ENCODE measurements at places on chromosomes 6 and 20.
A peak's percentile ranks its signal among the peaks of the same experiment; 100 is the strongest.

- DNase-seq, result no peak
Observed at GRCh38 chr20:48729538-48729937, 98.3 kb downstream of the PREX1 start.

DNA sequence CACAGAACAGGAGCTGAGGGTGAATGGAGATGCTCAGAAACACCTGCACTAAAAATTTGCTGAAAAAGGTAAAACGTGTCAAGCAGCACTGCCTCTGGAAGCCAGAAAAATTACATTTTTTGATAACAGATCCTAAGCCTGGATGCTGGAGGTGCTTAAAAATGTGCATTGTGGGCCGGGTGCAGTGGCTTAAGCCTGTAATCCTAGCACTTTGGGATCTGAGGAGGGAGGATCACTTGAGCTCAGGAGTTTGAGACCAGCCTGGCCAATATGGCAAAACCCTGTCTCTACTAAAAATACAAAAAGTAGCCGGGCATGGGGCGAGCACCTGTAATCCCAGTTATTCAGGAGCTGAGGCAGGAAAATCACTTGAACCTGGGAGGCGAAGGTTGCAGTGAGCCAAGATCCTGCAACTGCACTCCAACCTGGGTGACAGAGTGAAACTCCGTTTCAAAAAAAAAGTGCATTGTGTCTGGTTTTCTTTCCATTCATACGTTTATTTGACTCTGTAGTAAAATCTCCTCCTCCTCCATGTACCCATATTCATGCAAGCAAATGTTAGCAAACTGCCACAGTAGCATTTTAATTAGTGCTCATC is 587 bp upstream of the BTN3A1 start:
- DNase-seq, result no peak

GRCh38 chr6:23418095-23418494 is 707.9 kb upstream of the NRSN1 start:
- no peak for DNase-seq

DNA sequence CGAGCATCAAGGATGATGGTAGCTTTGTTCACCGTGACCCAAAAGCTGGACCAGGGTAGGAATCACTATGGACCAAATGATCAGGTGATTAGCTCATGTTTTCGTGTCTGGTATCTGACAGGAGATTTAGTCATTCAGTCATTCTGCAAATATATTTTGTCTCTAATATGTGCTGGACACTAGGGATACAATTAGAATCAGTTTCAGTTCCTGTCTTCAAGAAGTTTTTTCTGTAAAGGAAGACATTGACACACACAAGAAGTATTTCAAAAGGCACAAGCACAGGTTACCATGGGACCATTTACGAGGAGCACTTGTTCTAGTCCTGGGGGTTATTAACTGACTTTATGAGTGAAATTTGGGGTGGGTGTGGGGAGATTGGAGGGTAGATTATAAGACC is 244.9 kb downstream of the HIVEP2 start:
- DNase-seq, result peak; percentile 15

DNA sequence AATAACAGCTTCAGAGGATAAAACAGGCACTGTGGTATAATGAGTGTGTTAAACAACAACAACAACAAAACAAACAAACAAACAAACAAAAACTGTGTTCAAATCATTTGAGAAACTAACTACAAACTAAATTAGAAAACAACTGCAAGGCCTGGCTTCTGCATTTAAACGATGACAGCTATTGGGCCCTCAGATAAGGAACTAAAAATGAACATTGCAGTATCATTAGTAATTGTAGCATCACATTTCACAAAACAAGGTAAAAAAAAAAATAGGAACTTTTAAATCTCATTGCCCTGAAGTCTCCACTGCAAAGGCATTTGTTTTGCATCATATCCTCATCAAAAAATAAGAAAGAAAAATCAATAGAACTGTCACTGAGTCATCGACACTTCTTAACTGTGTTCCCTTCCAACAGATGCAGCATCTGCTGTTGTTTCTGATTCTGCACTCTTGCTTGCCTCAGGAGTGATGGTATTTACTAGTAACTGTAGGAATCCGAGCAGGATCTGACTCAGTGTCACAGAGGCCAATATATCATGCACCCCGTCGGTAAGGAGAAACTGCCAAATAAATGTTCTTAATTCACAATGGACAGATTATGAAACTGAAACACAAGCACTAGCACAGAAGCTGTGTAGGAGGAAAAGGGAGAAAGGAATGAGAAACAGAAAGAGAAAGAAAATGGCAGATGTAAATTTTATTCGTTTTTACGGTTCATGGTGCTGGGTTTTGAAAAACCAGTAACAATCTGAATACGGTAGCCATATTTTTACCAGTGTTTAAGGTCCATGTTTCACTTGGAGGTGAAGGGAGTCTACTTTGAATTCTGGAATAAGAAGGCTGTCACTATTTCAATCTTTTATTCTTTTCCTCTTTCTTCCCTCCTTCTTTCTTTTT is 365.7 kb upstream of the EPHA7 start:
- no peak for DNase-seq

GRCh38 chr6:149921361-149921760 is 1.6 kb downstream of the RAET1G start:
- DNase-seq, result no peak

- DNase-seq, result no peak
Observed at GRCh38 chr6:101400326-101401135, 7.0 kb downstream of the GRIK2 start.

DNA sequence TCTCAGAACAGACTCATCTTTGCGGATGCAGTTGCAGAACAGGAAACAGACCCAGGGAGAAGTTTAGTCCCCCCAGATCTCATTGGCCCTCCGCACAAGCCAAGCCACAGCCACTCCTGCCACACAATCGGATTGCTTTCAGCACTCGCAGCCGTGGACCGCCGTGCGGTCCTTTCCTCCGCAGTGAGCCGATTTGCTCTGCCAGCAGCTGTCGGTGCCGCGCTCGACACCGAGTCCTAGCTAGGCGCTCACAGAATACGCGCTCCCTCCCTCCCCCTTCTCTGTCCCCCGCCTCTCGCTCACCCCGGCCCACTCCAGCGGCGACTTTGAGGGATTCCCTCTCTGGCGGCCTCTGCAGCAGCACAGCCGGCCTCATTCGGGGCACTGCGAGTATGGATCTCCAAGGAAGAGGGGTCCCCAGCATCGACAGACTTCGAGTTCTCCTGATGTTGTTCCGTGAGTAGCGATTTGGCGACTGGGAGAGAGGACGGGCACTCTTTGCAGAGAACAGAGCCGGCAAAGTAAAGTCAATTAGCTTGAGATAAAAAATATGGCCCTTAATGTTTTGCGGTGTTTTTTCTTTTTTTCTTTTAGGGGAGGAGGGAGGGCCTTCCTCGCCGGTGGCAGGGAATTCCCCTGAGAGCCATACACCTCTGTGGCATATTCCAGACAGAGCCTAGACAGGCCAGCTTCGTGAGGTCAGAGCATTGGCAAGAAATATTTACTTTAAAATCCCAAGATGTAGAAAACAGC is at the start of gene LAMP5:
TSS of gene LAMP5 (plus strand) at position 130 of the 753 bp plus-strand sequence. CDS start at position 393, 263 bp downstream.
- DNase-seq, result peak; percentile 27

GRCh38 chr6:77124604-77125003 is 338.7 kb downstream of the HTR1B start:
- DNase-seq, result no peak

DNA sequence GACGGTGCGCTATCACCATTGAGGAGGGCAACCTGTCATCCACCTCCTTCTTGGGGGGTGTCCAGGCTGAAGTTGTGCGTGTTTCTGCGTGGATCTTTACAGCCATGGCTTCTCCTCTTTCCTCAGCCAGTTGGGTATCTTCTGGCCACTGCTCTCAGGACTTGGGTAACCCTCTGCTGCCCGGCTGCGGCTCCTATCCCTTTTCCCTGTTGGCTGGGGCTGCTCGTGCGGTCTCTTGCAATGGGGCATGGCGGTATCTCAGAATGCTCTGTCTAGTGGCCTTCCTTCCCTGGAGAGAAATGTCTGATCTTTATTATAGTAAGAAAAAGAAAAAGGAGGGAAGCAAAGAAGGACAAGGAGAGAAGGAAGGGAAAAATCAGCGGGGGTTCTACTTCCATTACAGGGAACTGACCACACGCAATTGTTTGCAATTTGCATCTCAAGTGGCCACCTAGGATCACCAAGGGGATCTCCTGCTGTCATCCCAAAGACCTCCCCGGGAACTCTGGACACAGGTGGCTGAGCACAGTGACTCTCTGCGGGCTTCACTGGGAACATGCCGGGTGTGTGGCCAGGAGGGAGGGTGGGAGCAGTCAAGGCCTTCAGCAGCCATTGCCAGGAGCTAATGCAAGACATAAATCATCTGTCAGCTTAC is 60.8 kb downstream of the NPEPL1 start:
- no peak for DNase-seq

DNA sequence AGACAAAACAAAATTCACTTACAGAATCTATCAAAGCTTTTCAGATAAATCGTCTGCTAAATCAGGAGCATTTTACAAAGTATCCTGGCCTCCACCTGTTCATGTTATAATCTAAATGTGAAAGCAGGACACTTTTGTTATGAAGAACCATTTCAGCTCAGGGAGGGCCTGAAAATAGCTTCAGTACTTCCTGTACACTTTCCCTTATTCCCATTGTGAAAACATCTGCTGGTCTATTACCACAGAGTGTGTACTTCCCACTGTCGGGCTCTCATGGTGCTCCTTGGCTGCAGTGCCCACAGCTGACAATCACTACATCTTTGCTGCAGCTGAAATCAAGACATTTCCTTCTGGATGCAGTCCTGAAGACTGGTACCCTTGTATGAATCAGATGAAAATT is 128.1 kb downstream of the OPRM1 start:
- DNase-seq, result no peak

DNA sequence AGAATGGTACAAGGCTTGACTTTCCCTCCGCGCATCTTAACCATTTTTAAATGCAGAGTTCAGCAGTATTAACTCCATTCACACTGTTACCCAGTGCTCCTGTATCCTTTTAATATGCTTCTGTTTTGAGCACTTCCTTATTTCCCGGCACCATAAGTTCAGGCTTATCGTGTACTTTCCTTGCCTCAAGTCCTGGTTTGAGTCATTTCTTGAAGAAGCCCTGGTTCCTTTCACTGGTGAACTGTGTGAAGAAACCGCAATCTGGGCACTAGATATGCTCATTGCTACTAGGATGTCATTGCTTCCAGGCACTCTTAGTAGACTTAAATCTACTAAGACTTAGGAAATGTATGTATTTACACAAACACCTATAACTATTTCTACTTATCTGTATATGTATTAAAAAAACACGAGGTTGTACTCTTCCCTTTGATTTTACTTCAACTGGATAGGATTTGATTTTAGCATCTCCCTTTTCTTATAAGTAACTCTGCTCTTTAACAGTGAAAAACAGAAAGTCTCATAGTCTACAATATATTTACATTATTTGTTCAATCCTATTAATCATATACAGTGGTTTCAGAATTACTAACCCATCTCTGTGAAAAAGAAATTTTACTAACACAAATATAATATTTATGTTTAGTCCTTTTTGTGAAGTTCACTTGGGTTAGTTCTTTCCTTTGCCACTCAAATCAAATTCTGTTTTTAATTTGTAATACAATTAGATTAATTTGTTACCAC is 135.5 kb downstream of the CDKAL1 start:
- DNase-seq, result no peak

DNA sequence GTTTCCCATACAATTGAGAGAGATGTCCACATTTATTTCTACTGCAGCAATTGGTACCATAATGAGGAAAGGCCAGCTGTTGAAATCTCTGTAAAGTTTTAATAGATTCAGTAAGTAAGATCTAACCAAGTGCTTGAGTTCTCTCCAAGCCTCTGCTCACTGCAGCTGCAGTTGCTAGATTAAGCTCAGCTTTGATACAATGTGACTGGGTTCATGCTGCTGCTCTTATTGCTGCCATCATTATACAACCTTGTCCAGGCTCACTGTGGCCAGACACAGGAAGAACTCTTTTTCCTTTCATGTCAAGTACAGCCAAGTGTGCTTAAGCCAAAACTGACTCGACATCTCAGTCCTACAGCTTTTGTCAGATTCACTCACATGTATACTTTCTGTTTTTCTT is 423.5 kb downstream of the GJA1 start:
- no peak for DNase-seq

GRCh38 chr6:894274-894673 is 201.3 kb upstream of the EXOC2 start:
- DNase-seq, result peak; percentile 5

DNA sequence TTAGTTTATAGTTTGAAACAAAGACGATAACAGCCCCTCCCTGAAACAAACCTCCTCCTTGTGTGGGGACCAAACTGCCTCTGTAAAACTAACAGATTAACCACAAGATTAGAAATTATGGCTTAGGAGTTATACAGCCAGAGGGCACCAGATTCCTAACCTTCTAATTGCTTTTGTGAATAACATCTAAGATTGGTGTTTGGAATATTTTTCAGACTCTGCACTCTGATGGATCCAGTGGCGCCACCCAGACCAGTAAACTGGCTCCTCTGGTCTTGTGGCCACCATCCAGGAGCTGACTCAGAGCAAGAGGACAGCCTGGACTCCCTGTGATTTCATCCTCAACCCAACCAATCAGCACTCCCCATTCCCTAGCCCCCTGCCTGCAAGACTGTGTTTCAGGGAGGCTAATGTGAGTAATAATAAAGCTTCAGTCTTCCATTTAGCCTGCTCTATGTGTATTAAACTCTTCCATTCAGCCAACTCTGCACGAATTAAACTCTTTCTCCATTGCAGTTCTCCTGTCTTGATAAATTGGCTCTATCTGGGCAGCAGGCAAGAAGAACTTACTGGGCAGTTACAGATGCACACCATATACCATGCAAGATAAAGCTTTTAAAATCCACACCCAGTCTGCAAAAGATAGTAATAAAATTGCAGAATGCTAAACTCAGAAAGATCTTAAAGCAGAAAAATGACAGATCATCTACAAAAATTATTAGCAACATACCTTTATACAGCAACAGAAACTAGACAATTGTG is 58.5 kb upstream of the SLC22A16 start:
- no peak for DNase-seq

GRCh38 chr6:31559958-31560696 is 12.0 kb upstream of the LTA start:
- peak; percentile 86 for DNase-seq

All from NAMALWA (cell line).